ENCODE measurements at places on chromosomes 3 and 15.

DNA sequence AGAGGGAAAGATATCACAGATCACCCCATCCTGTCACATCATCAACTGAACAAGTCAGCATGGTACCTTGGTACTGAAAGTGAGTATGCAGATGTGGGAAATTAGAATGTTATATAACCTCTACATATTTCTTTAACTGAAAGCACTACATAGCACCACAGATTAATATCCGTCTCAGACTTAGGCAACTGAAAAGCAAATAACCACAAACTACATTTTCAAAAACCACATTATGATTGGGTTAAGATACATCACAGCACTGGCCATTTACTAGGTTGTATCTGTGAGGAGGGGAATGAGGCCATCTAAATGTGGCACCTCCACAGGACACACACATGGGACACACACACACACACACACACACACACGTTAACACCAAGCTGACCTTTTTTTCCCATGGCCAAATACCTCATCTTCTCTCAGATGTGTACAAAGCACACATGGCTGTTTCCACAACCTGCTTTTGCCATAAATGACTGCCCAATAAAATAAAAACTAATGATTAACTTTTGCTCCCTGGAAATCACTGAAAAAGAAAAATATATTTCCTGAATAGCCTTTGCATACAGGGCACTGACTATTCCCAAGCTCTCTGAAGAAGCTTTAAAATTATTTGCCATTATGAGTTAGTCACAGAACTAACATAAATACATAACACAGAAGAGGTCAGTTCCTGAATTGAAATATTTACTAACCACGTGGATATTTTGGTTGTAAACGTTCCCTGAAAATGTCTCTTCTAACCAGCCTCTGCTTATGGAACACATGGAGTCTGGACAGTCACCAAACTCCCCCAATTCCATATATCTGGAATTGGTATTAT is 60.1 kb downstream of the SUMF1 start:
- no peak for DNase-seq

GRCh38 chr3:181336597-181336996 is 347.1 kb upstream of the DNAJC19 start:
- DNase-seq, result no peak

DNA sequence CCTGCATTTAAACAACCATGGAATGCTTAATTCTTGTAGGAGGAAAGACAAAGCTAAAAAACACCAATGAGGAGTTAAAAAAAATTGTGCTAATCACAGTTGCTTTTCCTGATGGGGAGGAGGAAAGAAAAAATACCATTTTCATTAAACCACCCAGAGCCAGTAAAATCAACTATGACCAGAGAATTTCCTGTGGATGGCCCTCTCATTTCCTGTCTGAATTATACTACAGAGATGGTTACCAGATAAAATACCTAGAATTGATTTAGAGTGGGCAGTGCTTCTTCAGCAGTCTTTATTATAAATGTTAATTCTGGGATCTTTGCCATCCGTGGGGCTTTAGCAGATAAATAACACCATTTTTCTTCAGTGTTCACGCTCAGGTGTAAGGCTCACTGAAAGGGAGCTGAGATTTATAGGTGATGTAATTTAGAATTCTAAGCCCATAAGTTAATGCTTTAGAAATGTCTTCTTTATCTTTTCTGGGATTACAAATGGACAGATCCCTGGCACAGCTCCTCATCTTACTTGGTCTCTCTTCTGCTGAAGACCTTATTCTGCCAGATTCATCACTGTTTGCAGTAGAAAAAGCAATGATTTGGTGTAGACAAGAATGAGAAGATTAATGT is 37.9 kb downstream of the RETNLB start:
- DNase-seq, result no peak

GRCh38 chr3:52087731-52088130 is 31.4 kb upstream of the DUSP7 start:
- no peak for DNase-seq

- DNase-seq, result no peak
Measured at GRCh38 chr15:68464448-68465090, 32.6 kb upstream of the ITGA11 start.

Data from DND-41 (cell line).